Memory B cell (primary cell): ENCODE measurements at places on chromosomes 5 and 9.

DNA sequence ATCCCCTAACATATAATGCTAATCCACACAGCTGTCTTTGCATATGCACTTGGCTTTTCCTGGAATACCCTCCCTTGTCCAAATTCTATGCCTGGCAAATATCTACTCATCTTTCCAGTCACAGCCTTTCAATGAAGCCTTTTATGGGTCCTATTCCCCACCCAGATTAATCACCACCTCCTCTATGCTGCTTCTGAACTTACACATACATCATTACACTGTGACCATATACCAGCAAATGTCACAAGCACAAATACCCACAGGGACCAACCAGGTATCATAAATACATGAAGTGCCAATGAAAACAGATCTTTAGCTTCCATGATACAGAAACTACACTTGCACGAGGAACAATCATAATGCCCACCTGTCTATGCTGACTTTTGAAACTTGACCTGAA lies 22.3 kb downstream of the LPAR1 start:
- H3K4me1 ChIP-seq, result no peaks in the 10 kb centered on the region
- H3K36me3 ChIP-seq, result no peaks in the 10 kb centered on the region
- no peak overlapping the region for H3K27ac ChIP-seq

DNA sequence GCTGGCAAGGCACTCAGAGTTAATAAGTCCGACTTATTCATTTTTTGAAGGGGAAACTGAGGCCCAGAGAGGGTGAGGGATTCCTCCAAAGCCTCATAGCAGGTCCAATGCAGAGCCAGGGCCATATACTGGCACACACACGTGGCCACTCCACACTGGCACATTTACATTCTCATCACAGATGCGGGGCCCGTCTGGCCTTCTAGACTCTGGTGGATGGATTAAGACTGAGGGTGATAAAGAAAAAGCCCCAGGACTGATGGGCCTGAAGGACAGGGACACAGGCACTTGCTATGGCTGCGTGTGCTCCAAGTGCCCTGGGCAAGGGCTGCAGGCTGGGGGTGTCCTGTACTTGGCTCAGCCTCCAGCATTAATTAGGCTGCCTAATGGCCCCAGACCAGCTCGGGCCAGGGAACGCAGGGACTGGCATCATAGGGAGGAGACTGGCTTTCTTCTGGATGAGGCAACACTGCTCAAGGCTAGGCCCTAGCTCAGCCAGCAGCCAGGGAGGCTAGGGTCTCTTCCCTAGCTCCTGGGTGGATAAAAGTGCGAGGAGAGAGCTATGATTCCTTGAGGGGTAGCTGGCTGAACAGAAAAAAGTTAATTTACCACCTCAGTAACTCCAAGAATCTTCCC lies 28.5 kb upstream of the CSF1R start:
- H3K4me1 ChIP-seq, result no peaks in the 10 kb centered on the region
- no peaks in the 10 kb centered on the region for H3K36me3 ChIP-seq
- H3K4me3 ChIP-seq, result no peak overlapping the region
- no peak overlapping the region for H3K27ac ChIP-seq
- DNase-seq, result no peak

DNA sequence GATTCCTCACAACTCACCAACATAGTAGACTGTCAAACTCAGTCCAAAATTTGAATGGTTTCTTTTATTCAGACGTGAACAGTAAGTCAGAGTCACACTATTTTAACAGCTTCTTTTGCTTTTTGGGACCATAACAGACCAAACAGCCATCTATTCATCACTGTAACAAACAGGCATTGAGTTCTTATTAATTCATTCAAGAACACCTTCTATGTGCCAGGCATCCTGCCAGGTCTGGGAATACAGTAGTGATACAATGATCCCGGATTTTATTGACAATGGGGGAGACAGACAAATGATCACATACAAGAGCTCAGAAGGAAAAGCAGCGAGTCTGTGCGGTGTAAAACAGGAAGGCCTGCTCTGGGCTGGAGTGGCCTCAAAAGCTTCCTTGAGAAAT lies 153.3 kb upstream of the ERCC6L2 start:
- no peaks in the 10 kb centered on the region for H3K36me3 ChIP-seq
- no peak overlapping the region for H3K27ac ChIP-seq
- H3K4me3 ChIP-seq, result no peak overlapping the region
- H3K4me1 ChIP-seq, result peaks cover 15% of the 10 kb centered on the region
- DNase-seq, result no peak
- H3K27me3 ChIP-seq, result peaks cover 1% of the 10 kb centered on the region

DNA sequence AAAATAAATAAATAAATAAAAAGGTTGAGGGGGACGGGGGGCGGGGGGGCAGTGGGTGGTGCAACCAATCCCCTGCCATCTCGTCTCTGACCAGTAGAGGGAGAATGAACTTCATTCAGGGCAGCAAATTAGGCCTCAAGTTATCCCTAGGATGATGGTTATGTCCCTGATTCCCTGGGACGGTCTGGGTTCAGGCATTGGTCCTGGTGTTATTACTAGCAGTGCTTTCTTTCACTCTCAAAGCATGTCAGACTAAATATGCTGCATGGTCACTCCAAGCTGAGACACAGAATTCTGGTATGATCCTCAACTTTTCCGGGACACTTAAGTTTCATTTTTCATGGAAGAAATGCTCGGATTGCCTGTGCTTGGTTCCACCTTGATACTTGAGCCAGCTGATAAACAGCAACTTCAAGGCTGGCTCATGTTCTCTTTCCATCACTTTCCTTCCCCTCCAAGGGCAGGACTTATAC lies 59.4 kb downstream of the DAP start:
- H3K4me1 ChIP-seq, result peaks cover 41% of the 10 kb centered on the region
- peaks cover 4% of the 10 kb centered on the region for H3K36me3 ChIP-seq
- peak overlapping the region; percentile 75 for H3K27ac ChIP-seq
- no peak overlapping the region for H3K4me3 ChIP-seq
- DNase-seq, result peak; percentile 38
- H3K27me3 ChIP-seq, result no peaks in the 10 kb centered on the region

- DNase-seq, result no peak
- H3K36me3 ChIP-seq, result no peaks in the 10 kb centered on the region
- no peak overlapping the region for H3K27ac ChIP-seq
- no peak overlapping the region for H3K4me3 ChIP-seq
- H3K27me3 ChIP-seq, result no peaks in the 10 kb centered on the region
Measured at GRCh38 chr5:99586878-99587277, 658.1 kb upstream of the CHD1 start.

- H3K4me1 ChIP-seq, result peaks cover 40% of the 10 kb centered on the region
- peaks cover 2% of the 10 kb centered on the region for H3K36me3 ChIP-seq
- no peak overlapping the region for H3K27ac ChIP-seq
- H3K27me3 ChIP-seq, result peaks cover 2% of the 10 kb centered on the region
- DNase-seq, result no peak
Measured at GRCh38 chr5:124740071-124740470, 6.4 kb downstream of the ZNF608 start.

GRCh38 chr5:23208959-23209431 lies 298.4 kb upstream of the PRDM9 start:
- DNase-seq, result no peak
- no peaks in the 10 kb centered on the region for H3K4me1 ChIP-seq
- H3K36me3 ChIP-seq, result no peaks in the 10 kb centered on the region
- H3K27me3 ChIP-seq, result no peaks in the 10 kb centered on the region

GRCh38 chr5:81164476-81164875 lies 68.6 kb upstream of the CKMT2 start:
- no peaks in the 10 kb centered on the region for H3K36me3 ChIP-seq
- no peak overlapping the region for H3K4me3 ChIP-seq
- H3K27me3 ChIP-seq, result peaks cover 3% of the 10 kb centered on the region
- no peak for DNase-seq
- H3K4me1 ChIP-seq, result no peaks in the 10 kb centered on the region

DNA sequence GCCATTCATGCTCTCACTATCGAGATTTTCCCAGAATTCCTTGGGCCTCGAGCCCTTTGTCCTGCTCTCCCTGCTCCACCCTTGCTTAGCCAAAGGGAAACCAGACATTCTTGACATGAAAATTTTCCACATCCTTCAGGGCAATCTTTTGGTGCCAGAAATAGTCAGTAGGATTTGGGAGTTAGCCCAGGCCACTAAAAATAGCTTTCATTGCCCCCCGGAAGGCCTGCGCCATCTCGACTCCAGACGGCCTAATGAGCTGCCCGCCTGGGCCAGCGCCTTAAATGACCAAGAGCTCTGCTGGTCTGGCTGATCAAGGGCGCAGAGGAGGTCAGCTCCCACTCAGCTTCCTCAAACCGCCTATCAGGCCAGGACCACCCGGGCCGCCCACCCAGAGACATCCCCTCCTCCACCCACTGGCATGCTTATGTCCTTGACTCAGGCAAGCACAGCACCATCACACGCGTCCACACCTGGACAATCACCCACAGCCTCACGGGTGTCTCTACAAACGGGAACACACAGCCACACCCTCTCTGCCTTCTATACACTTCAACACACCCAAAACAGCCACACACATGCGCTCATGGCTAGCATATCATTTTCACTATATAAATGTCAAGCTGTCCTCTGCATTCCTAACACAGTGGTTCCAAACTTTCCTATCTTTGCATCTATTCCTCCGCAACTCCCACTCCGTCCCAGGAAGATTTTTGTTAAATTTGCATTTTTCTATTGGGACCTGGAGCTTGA lies 20.9 kb downstream of the DUSP1 start:
- DNase-seq, result no peak
- no peaks in the 10 kb centered on the region for H3K36me3 ChIP-seq
- H3K4me3 ChIP-seq, result no peak overlapping the region
- peaks cover 3% of the 10 kb centered on the region for H3K27me3 ChIP-seq
- H3K4me1 ChIP-seq, result peaks cover 13% of the 10 kb centered on the region
- no peak overlapping the region for H3K27ac ChIP-seq

DNA sequence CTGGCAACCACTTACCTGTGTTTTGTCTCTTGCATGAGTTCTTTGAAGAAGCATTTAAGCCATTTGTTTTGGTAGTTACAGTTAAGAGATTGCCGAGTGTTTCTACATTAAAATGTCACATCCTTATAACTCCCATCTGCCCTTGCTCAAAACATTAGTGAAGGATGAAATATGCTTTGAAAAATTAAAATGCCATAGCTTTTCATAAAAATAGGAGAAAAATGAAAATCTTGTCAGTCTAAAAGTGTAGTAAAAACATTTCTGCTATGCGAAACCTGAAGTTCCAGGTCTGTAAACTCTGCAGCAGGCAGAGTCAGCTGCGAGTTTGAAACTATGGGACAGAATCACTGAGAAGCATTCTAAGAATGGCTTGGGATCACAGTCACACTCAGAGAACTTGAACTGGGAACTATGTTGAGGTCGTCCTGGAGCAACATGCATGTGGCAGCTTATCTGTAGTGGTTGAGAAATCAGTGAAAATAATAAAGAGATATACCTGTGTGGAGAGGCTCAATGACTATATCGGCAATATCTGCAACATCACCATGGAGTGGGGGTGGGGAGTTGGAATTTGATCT lies 67.4 kb downstream of the RASGRF2 start:
- no peak overlapping the region for H3K27ac ChIP-seq
- H3K36me3 ChIP-seq, result peaks cover 5% of the 10 kb centered on the region
- H3K4me3 ChIP-seq, result no peak overlapping the region
- H3K27me3 ChIP-seq, result peaks cover 20% of the 10 kb centered on the region
- no peaks in the 10 kb centered on the region for H3K4me1 ChIP-seq
- no peak for DNase-seq

- no peaks in the 10 kb centered on the region for H3K27me3 ChIP-seq
- peaks cover 17% of the 10 kb centered on the region for H3K36me3 ChIP-seq
- no peak overlapping the region for H3K4me3 ChIP-seq
- DNase-seq, result no peak
Measured at GRCh38 chr9:131927091-131927490, 152.6 kb downstream of the MED27 start.

DNA sequence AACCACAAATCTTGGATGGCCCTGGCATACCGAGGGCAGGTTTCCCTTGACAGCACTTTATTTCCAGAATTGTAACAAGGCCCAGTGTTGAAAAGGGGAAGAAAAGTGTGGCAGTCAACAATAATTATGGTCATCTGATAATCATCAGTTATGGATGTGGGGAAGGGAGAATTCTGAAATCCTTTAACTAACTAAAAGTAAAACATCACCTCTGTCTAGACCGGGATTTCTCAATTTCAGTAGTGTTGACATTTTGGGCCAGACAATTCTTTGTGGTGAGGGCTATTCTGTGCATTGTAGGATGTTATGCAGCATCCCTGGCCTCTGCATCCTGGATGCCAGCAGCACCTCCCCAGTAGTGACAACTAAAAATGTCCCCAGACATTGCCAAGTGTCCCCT lies 140.4 kb downstream of the PSAT1 start:
- H3K27ac ChIP-seq, result no peak overlapping the region
- peaks cover 3% of the 10 kb centered on the region for H3K27me3 ChIP-seq
- no peaks in the 10 kb centered on the region for H3K36me3 ChIP-seq
- no peak overlapping the region for H3K4me3 ChIP-seq
- H3K4me1 ChIP-seq, result no peaks in the 10 kb centered on the region

GRCh38 chr5:115170134-115170928 lies 623 bp upstream of the TRIM36 start:
- peak; percentile 35 for DNase-seq
- H3K27ac ChIP-seq, result peak overlapping the region; percentile 22
- H3K4me3 ChIP-seq, result peak overlapping the region; percentile 92
- H3K36me3 ChIP-seq, result peaks cover 5% of the 10 kb centered on the region
- H3K27me3 ChIP-seq, result peaks cover 18% of the 10 kb centered on the region
- H3K4me1 ChIP-seq, result peaks cover 3% of the 10 kb centered on the region

GRCh38 chr9:12056874-12057273 lies 636.3 kb upstream of the TYRP1 start:
- no peaks in the 10 kb centered on the region for H3K36me3 ChIP-seq
- H3K27me3 ChIP-seq, result no peaks in the 10 kb centered on the region
- no peak for DNase-seq
- H3K4me3 ChIP-seq, result no peak overlapping the region
- H3K27ac ChIP-seq, result no peak overlapping the region

GRCh38 chr9:72813544-72813943 lies 139.3 kb downstream of the ALDH1A1 start:
- H3K27ac ChIP-seq, result no peak overlapping the region
- DNase-seq, result no peak
- H3K4me1 ChIP-seq, result no peaks in the 10 kb centered on the region
- H3K36me3 ChIP-seq, result no peaks in the 10 kb centered on the region

DNA sequence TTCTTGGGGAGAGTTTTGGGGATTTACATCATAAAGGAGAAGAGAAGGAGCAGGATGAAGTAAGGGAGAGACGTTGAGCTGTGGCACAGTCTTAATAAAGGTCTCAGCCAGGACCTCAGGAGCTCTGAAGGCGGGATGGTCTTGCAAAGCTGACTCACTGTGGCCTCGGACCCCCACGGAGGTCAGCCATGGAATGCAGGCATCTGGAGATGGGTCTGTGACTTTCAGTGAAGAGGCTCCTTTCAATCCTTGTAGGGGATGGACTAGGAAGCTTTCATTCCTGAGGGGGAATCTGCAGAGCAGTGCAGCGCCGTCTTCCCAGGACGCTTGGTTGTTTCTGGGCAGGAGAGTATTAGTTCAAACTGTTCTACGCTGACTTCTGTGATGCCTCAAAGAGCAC lies 65.7 kb upstream of the BASP1 start:
- H3K27ac ChIP-seq, result no peak overlapping the region
- no peaks in the 10 kb centered on the region for H3K4me1 ChIP-seq
- H3K4me3 ChIP-seq, result no peak overlapping the region
- peaks cover 2% of the 10 kb centered on the region for H3K27me3 ChIP-seq
- H3K36me3 ChIP-seq, result no peaks in the 10 kb centered on the region
- DNase-seq, result no peak
